ENCODE measurements at places on chromosomes 4 and X. TPM values are rescaled to one million over a fixed set of nuclear protein-coding genes. Genes with fewer than 3 reads are reported as not detected.

DNA sequence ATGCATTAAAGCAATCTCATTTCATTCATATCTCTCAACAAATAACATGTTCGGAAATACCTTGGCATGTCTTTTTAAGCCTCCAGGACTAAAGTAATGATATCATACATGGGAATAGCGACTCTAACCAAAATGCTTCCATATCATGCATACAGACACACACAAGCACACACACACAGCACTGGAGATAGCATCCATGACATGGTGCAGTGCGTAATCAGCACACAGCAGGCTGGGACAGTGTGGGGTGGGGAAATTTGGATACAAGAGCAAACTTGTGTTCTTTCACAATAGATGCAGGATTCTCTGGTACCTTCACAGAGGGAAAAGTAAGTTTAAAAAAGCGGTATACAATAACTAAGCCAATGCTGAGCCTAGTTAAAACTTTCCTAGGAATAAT lies 132.3 kb upstream of the HPGD start:
- H3K27ac ChIP-seq, result no peak overlapping the region
- DNase-seq, result no peak
- H3K4me3 ChIP-seq, result no peak overlapping the region
- H3K27me3 ChIP-seq, result no peaks in the 10 kb centered on the region
- no peaks in the 10 kb centered on the region for H3K36me3 ChIP-seq
- no peaks in the 10 kb centered on the region for H3K4me1 ChIP-seq

DNA sequence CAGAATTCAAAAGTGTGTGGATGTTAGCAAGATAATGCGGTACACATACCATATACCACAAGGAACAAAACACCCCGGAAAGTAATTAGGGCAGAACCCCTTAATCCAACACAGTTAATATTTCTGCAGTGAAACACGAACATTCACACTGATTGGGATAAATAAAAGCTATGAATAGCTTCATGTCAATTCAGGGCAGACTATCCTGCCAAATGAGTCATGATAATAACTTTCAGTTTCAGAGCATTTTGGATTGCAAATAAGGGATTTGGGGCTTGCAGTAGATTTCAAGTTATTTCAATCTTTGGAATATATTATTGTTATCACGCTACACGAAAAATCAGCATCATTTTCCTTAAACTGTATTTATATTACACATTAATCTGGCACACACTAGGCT lies 24.3 kb downstream of the IRF2 start:
- H3K4me3 ChIP-seq, result no peak overlapping the region
- H3K27me3 ChIP-seq, result no peaks in the 10 kb centered on the region
- peak overlapping the region; percentile 89 for H3K27ac ChIP-seq
- H3K36me3 ChIP-seq, result peaks cover 13% of the 10 kb centered on the region
- no peak for DNase-seq
- H3K4me1 ChIP-seq, result peaks cover 96% of the 10 kb centered on the region

FABP2 gene
- not detected for total RNA-seq

H2BW2 gene
- total RNA-seq, result not detected

NAA11 gene
- total RNA-seq, result not detected
